GM12864 (cell line): ENCODE measurements at places on chromosomes 7 and 10.

- DNase-seq, result no peak
These were observed 428.8 kb downstream of the SH2D4B start for GRCh38 chr10:80966326-80966986.

- no peak for DNase-seq
These were observed 37.1 kb downstream of the COBL start for GRCh38 chr7:51279391-51280023.

DNA sequence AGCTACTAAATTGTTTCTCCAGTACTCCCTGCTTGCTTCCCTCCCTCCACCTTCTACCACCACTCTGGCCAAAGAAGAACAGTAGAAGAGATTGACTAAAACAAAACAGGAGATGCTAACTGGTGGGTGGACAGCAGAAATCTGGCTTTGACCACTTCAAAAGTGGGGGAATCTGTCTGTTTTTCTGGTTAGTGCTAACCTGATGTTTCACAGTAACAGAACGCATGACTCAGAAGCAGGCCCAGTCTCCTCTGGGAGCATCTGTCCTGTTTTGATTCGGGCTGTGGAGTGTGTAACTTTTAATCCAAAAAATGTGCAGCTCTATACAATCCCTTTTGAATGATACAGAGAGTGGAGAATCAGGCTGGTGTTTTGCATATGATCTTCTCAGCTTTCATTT lies 32.7 kb upstream of the ZNF438 start:
- DNase-seq, result no peak

GRCh38 chr7:128100225-128100948 lies 69.2 kb upstream of the LRRC4 start:
- DNase-seq, result no peak

DNA sequence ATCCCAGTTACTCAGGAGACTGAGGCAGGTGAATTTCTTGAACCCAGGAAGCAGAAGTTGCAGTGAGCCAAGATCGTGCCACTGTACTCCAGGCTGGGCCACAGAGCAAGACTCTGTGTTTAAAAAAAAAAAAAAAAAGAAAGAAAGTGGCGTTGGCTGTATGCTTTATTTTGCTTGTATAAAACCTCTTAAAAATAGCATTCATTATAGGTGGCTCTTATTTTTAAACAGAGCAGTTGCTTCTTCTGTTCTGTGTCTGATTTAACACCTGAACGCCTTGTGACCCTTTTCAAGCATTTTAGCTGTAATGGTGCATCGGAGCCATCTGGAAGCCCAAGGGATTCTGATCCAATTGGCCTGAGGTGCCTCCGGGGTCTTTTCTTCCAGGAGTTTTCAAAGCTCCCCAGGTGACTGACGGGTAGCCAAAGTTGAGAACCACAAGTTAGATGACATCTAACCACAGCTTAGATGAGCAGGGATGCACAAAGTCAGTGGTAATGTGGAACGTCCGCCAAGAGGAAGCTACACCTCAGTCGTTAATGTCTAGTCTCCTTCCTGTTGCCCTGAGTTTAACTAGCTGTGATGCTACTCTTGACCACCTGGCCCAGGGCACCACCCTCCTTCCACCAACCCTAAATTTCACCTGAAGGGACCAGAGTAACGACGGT lies 274.6 kb upstream of the KLF6 start:
- no peak for DNase-seq

DNA sequence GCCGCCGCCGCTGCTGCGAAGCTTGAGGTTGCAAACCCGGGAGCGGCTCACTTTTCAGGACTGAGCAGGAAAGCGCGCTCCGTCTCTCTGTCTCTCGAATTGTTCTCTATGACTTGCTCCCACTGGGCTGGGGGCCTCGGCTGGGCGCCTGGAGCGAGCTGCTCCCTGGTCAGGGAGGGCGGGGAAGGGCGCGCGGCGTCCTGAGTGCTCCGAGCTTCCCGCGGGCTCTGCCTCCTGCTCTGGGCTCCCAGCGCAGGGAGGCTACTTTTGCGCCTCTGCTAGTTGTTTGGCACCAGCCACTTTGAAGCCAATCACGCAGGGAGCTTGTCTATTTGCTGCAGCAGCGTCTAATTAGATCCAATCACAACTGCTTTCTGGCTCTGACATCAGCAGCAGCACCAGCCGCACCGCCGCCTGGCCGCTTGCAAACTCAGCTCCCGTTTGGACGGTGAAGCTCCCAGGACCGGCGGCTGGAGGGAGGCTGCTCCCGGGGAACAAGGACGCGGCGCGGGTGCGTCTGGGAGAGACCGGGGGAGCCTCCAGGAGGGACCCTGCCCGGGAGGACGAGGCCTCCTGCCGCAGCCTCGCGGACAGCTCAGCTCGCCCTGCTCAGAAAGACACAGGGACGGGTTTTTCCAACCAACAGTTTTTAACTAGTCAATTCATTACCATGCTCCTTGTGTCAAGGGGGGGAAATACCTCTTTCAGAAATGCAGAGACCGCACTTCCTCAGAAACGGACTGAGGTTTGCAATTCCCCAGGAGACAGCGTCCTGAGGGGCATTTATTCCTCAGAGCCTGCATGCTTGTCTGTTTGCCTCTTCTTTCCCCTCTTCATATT lies at the start of gene ADARB2:
ADARB2 (minus strand) TSS at position 304 of the 840 bp plus-strand sequence.
- peak; percentile 34 for DNase-seq

DNA sequence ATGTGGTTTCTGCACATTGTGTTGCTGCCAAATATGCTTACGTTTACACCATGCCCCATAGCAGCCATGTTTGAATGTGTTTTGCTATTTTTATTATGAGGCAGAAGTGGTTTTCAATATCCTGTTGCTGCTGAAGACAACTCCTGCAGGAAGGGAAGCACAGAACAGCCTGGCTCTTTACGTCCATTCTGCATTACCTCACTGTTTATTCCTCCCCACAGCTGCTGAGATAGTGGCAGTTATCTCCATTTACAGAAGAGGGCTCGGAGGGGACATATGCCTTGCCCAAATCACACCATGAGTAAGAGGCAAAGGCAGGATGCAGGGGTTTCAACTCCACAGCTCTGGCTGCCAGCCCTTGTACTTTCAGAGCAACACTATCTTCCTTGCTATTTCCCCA lies 35.3 kb downstream of the PLPP4 start:
- no peak for DNase-seq
